Sciatic nerve (tissue), 2 donors: ENCODE measurements at places on chromosomes 16 and 17. TPM values are rescaled to one million over a fixed set of nuclear protein-coding genes. Genes with fewer than 3 reads are reported as not detected.

DNA sequence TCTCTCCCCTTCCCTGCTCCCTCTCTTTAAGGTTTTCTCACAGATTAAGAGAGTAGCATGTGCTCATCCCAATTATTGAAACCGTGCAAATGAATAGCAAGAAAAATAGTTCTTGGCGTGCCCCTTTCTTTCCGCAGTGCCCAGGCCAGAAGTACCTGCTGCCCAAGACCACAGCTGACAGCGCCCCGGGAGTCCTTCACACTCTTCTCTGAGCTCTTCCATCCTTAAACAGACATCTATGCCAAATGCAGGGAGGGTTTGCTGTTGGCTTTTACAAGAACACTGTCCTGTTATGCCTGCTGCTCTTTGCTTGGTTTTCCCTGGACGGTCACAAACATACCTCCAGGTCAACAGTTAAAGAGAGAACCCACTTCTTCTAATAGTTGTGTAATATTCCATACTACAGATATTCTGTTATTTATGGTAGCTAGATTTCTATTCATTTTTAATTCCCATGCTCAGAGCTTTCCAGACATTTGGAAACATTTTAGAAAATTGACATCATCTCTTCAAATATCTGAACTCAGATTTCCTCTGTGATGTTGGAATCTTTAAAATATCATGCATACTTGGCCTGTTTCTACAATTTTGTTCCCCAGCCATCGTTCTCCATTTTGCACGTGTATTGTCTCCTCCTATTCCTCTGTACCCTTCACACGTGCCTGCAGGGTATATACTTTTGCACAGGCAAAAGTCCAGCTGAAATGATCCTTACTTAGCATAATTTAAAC, 416.7 kb downstream of the WWOX start:
- DNase-seq = no peak

DNA sequence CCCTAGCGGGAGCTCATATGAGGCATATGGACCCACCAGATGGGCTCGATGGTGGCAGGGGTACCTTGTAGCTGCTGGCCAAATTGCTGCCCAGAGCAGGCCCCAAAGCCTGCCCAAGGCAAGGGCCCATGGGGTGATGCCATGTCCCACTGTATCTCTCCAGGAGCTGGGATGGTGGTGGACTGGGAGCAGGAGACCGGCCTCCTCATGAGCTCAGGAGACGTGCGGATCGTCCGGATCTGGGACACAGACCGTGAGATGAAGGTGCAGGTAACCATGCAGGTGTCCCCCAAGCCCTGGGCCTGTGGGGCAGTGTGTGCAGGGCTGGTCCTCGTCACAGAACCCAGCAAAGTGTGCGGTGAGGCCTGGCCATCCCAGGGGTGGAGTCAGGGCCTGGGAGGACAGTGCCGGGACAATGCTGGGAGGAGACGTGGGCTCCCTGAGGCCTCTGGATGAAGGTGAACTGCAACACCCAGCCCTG, 34.1 kb upstream of the CHMP6 start:
- peak; percentile 52 for DNase-seq

DNA sequence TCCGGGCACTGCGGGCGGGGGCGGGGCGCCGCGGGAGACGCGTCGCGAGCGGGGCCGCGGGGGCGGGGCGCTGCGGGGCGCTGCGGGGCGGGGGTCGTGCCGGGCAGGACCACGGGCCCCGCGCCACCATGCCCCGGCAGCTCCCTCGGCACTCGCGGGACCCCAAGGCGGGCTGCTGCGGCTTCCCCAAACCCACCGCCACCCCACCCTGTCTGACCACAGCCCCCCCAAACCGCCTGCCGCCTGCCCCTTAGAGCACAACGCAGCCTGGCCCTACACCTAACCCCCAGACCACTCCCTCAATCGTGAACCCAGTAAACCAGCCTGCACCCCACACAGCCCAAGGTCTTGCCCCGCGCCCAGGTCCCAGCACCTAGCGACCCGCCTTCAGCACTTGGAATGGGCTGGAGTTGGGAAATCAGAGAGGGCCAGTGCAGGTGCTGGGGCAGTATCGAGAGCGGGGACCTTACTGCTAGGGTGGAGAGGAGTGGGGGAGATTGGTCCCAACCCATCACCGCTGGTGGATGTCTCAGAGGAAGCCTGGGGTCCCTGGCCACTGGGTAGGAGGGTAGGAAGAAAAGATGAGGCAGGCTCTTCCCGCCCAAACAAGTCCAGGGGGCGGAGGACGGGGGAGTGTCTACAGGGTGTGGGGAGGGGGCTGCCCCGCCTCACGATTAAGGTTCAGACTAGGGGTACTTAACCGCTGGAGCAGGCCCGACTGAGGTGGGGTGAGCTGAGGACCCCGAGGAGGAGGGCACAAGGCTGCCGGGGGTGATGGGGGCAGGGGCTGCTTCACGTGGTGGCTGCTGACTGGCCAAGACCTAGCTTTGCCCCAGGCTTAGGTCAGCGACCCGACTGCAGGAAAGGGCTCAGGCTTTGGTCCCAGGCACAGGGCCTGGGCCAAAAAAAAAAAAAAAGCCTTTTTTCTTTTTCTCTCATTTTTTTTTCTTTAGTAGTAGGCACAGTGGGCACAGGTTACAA, 539 bp upstream of the VAMP2 start:
- DNase-seq = no peak

- peak; percentile 38 for DNase-seq
These were observed 17.4 kb upstream of the STAC2 start for GRCh38 chr17:39243155-39243554.

DNA sequence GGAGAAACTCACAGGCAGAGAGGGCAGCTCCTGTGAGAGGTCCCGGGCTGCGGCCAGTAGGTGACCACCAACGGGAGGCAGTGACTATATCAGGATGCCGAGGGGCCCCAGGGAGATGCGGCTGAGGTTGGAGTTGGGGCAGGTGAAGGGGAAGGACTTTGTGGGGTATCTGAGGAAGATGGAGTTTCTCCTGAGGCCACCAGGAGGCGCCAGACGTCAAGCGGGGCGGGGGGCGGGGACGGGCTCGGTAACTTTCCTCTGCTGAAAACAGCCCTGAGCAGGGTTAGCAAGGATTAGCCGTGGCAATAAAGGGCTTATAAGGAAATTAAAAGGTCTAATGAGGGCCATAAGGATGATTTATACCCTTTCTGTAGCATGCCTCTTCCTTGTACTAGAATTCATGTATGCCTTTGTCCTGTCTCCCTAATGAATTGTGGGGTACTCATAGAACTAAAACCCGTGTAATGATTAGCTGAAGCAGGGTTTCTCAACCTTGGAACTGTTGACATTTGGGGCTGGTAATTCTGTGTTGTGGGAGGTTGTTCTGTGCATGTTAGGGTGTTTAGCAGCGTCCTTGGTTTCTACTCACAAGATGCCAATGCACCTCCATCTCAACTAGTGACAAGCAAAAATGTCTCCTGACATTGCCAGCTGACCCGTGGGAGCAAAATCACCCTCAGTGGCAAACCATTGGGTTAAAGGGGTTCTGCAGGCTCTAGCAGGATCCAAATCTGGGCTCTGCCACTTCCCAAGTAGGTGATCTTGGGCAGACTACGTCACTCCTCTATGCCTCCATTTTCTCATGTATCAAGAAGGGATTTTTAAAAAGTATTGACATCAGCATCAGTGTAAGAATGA, 74.8 kb upstream of the GRIN2A start:
- DNase-seq = peak; percentile 60

GRCh38 chr17:49051269-49051668, 54.1 kb downstream of the IGF2BP1 start:
- no peak for DNase-seq

DNA sequence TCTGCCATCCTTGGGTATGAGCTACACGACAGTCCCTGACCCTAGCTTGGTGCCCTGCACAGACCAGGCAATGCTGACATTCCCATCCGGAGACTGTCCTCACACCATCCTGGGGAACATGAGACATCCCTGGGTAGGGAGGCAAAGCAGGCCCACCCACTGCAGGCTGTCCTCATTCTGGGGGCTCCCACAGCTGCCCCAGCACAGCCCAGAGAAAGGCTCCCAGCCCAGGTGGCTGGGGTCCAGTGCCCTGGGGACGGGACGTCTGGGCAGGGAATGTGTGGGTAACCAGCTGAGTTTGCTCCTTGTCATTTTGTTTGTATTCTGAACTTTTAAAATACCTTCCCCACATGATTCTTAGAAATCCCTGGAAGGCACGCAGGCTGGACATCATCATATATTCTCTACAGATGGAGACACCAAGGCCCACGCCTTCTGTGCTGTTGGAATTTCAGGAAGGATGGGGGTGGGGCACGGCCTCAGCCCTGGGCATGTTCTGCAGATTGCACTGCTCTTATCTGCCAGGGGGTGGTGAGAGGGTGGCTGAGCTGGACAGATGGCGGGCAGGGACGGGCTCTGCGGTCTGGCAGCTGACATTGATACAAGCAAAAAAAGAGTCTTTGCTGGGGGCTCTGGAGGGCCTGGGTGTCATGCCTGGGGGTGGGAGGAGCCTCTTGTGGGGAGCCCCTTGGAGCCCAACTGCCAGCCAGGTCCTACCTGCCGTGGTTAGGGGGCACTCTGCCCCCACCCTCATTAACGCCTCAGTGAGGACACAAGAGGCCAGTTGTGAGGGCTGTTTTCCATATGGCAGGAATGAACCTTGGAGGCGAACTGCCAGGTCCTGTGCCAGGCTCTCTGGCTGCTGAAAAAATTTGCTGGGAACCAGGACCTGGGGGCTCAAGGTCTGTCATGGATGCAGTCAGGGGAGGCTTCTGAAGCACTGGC, 28.4 kb downstream of the LRRC75A start:
- DNase-seq = no peak

DNA sequence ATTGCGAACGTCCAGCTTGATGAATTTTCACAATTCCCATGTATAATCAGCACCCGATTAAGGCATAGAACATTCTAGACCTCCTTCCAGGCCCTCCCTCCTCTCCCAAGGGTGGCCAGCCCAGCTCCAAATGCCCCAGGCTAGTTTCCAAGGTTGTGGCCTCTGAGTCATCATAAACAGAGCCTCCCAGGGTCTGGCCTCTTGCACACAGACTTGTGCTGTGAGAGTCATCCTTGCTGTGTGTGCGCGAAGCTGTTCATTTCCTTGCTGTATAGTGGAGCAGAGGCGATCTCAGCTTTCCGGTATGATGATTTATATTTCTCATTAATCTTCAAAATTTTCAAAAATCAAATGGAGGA, 20.5 kb upstream of the JPH3 start:
- peak; percentile 84 for DNase-seq

DNA sequence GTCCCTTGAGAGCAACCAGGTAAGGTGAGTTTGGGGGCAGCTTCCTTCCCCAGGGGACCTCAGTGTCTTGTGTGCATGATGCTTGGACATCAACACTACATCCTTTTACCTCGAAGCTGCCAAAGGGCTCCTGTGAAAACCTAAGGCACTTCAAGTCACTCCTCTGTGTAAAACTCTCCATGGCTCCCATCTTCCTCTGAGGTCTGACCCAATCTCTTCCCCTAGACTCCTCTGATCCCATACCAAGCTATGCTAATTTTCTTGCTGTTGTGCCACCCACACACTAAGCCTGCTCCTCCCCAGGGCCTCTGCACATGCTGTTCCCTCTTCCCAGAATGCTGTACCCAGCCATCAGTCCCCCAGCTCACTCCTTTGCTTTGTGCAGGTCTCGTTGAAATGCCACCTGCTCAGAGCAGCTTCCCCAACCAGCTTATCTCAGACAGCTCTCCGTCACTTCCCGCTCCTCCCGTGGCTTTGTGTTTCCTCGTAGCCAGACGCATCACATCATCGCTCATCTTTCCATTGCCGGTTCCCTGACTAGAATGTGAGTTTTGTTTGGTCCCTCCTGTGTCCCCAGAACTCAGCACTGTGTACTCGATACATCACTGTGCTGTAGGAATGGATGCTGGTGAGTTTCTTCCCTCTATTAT, 78.4 kb downstream of the CNGB1 start:
- DNase-seq = no peak

- no peak for DNase-seq
These were observed 15.4 kb upstream of the MRPL38 start for GRCh38 chr17:75920045-75920560.

DNA sequence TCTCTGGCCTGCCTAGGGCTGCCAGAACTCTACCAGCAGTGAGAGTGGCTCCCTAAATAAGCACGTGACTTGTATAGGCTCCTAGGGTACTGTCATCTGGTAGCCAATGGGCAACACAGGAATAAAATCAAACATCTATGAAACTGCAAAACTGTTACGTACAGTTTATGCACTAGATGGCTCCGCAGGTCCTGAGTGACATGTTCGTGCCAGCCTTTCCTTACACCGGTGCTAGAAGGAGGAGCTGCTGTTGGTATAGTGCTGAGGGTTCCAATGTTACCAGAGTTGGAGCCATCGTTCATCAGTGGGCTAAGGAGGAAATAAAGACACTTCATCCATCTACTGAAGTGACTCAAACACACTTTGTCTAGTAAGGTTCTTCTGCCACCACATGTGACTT, 63.2 kb upstream of the TRAP1 start:
- DNase-seq = no peak

DNA sequence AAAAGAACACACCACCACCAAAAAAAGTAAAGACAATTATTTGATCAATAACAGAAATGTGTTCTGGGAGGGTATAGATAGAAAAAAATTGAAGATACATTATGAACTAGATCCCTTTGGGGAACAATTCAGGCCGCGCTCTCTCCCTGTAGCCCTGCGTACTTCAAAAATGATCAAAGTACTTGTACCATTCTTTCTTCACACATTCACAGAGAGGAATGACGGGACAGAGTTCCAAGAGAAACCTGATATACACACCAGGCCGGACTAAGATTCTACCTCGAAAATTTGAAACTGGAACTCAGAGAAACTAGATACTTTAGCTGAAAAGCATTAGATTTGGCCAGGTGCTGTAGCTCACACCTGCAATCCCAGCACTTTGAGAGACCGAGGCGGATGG, 50.0 kb downstream of the CNOT1 start:
- DNase-seq = no peak

- no peak for DNase-seq
These were observed 503 bp downstream of the DHX58 start for GRCh38 chr17:42111871-42112551.

DNA sequence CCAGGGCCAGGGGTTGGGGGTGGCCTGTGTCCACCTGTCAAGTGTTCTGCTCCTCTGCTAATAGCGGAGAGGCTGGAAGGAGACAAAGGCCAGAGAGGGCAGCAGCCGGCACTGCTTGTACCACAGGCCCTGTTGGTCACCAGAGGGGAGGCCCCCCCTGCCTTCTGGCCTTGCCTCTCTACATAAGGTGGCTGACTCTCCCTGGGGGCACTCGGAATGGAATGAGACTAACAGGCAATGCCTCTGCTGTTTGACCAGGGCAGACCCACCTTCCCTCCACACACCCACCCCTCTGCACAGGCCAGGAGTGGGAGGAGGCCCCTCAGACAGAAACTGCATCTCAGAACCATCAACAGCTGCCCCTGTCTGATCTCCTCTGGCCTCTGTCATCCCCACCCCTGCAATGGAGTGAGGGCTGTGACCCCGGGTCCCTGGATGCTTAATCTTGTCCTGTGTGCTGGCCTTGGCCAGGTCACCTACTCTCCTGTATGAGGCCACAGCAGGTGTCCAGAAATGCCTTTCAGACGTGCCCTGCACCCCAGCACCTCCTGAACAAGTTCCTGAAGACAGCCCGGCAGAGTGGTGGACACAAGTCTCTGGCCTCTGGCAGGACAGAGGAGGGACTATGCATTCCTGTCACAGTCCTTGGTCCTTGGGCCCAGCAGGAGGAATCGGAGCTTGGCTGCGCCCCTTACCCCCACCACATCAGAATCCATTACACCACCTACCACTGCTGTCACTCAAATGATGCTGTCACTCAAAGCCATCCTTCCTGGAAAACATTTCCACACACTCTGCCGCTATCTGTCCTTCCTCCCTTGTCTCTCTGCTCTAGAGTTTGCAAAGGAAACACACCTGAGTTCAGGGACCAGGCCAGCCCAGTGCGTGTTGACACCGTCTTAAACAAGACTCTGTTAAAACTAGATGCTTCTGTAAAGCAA, 107.5 kb upstream of the ZNF750 start:
- peak; percentile 55 for DNase-seq

The LGALS9B gene
- total RNA-seq = not detected

The RPL38 gene
- 796 TPM for total RNA-seq

The CACNG1 gene
- total RNA-seq = not detected

The CCL5 gene
- total RNA-seq = 5.3 TPM
